Upper lobe of left lung (tissue), 6 donors: ENCODE measurements at places on chromosomes 7 and 10.

DNA sequence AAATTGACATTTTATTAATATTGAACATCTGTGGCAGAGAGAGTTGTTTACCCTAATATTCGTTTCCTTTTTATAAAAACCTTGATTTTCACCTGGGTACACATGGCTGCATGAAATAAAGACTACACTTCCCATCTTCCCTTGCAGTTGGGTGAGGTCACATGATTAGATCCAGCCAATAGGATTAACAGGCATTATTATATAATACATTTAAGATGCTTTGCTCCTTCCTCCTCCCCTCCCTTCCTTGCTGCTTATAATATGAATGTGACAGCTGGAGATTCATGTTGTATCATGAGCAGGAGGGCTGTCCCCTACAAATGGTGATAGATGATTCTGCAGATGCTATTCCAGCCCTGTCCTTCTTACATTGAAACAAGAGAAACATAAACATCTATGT lies 146.6 kb downstream of the SH2D4B start:
- DNase-seq: no peak

DNA sequence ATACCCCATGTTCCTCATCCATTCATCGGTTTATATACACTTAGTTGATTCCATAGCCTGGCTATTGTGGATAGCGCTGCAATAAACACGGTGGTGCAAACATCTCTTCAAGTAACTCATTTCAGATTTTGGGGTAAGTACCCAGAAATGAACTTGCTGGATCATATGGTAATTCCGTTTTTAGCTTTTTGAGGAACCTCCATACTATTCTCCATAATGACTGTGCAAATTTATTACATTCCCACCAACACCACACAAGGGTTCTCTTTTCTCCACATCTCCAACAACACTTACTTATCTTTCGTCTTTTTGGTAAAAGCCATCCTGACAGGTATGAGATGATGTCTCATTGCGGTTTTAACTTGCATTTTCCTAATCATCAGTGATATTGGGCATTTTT lies 3.7 kb downstream of the NPFFR1 start:
- no peak for DNase-seq

DNA sequence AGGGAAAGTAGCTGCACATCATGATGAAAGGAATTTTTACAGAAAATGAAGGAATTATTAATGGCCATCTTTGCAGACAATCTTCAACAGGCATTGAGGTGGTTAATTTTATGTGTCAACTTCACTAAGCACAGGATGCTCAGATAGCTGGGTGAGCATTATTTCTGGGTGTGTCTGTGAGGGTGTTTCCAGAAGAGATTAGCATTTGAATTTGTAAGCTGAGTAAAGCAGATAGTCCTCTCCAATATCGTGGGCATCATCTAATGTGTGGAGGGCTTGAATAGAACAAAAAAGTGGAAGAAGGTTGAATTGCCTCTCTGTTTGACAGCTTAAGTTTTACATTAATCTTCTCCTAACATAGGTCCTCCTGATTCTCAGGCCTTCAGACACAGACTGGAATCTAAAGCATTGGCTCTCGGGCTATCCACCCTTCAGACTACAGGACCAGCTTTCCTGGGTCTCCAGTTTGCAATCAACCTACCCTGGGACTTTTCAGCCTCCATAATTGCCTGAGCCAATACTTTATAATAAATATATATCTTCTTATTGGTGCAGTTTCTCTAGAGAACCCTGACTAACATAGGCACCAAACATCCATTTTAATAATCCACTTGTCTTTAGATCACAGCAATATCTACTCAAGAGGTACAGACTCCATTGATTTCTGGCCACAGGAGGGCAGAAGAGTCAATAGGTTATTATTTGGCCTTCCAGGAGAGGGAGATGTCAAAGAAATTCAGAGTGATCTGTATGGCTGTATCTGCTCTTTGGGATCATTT lies 10.5 kb upstream of the CRPPA start:
- no peak for DNase-seq

DNA sequence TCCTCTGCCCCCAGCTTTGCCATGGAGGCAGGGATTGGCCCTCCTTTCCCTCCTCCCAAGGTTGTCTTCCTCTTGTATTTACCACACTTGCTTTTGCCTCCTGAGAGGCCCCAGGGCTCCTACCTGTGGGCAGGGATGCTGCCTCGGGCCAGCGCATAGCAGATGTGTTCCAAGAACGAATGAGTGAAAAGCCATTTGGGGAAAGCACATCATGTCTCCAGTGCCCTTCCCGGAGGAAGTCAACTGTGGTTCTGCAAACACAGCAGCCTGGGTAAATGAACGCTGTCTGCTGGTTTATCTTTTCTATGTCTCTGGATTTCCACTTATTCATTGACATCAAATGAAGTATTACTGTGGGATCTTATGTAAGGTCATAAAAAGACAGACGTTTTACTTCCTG lies 161.7 kb downstream of the FANK1 start:
- no peak for DNase-seq
